Amniotic stem cell (primary cell): ENCODE measurements at places on chromosomes 1 and 21.

- no peak for DNase-seq
Measured at GRCh38 chr1:51284487-51284954, 45.8 kb downstream of the TTC39A start.

DNA sequence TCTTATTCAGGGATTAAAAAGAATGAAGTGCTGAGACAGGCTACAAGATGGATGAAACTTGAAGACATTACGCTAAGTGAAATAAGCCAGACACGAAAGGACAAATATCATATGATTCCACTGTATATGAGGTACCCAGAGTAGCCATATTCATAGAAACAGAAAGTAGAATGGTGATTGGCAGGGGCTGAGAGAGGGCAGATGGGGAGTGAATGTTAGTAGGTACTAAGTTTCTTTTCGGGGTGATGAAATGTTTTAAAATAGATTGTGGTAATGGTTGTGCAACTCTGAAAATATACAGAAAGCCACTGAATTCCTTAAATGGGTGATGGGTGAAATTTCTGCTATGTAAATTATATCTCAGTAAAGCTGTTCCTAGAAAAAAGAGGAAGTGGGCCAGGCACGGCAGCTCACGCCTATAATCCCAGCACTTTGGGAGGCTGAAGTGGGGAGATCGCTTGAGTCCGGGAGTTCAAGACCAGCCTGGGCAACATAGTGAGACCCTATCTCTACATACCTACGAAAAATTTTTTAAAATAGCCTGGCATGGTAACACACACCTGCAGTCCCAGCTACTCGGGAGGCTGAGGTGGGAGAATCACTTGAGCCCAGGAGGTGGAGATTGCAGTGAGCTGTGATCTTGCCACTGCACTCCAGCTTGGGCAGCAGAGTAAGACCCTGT is 15.9 kb downstream of the SLC27A3 start:
- DNase-seq, result peak; percentile 76

GRCh38 chr1:50368179-50369007 is 54.9 kb downstream of the DMRTA2 start:
- no peak for DNase-seq

DNA sequence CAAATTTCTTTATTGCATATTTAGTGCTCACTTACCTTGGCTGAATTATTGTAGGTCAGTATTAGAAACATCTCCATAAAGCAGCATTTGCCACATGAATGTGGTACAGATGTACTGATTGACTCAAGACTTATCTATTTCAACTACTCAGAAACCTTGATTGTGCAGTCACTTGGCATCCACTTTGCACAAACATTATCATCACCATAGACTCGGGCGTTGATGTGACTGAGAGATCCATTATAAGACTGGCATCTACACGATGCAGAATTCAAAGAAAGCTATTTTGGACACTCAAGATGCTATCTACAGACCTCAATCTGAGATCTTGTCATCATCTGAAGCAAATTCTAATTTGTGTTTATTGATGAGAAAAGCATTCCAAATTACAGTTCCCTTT is 102.8 kb upstream of the USP25 start:
- no peak for DNase-seq

DNA sequence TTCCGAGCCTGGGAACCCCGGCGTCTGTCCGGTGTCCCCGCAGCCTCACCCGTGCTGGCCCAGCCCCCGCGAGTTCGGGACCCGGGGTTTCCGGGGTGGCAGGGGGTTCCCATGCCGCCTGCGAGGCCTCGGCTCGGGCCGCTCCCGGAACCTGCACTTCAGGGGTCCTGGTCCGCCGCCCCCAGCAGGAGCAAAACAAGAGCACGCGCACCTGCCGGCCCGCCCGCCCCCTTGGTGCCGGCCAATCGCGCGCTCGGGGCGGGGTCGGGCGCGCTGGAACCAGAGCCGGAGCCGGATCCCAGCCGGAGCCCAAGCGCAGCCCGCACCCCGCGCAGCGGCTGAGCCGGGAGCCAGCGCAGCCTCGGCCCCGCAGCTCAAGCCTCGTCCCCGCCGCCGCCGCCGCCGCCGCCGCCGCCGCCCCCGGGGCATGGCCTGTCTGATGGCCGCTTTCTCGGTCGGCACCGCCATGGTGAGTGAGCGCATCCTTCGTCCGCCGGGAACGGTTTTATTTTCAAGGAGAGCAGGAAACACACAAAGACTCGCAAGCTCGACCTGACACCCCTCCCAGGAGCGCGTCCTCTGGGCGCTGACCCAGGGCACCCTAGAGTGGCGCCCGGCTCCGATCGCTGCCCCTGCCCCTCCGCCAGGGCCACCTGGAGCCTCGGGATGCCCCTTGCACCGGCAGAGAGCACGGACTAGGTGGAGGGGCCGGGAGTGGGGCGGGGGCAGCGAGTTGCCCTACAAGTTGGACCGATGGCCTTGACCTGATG is at the start of gene ABCG1:
Gene ABCG1, plus strand, starts transcription at position 305 of the 770 bp plus-strand sequence. Its CDS starts 123 bp downstream, at position 428.
- no peak for DNase-seq

DNA sequence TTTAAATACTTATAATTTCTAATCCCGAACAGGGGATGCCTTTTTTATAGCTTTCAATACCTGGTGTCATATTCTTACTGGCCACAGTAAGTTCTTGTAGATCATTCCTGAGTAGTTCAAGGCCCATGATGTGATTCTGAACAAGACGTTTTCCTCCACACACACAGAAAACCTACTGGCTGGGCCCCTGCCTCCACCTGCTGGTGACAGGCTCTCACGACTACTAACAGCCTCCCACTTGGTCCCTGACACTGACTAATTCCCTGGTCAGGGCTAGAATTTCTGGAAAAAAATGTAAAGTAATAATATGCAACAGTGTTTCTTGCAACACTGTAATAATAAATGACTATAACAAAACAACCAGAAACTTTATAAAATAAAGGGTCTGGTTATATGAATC is 50.4 kb upstream of the RIPK4 start:
- peak; percentile 26 for DNase-seq

GRCh38 chr1:117416546-117417125 is 49.4 kb downstream of the MAN1A2 start:
- DNase-seq, result no peak

- DNase-seq, result no peak
Measured at GRCh38 chr1:81848880-81849682, 48.3 kb downstream of the ADGRL2 start.

- no peak for DNase-seq
Measured at GRCh38 chr1:6183520-6183989, 3.4 kb upstream of the CHD5 start.

DNA sequence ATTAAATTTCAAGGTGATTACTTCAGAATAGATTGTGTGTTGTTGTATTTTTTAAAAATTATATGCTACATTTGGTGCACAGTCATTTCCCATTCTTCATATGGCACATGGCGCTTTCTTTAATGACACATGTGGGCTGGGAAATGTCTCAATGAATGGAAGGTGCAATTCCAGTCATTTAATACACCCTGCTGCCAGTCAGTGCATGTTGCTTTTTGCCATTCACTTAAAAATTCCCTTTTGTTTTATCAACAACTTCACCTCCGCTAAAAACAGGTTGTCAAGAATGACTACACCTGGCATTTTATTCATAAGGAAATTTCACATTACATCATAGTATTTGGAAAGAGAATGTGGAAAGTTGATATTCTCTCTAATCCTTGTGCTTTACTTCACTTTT is 716.4 kb upstream of the ADAMTS5 start:
- no peak for DNase-seq

- DNase-seq, result no peak
Measured at GRCh38 chr1:78911956-78912880, 94.3 kb downstream of the ADGRL4 start.

GRCh38 chr1:30733493-30733892 is 10.1 kb upstream of the MATN1 start:
- DNase-seq, result no peak

DNA sequence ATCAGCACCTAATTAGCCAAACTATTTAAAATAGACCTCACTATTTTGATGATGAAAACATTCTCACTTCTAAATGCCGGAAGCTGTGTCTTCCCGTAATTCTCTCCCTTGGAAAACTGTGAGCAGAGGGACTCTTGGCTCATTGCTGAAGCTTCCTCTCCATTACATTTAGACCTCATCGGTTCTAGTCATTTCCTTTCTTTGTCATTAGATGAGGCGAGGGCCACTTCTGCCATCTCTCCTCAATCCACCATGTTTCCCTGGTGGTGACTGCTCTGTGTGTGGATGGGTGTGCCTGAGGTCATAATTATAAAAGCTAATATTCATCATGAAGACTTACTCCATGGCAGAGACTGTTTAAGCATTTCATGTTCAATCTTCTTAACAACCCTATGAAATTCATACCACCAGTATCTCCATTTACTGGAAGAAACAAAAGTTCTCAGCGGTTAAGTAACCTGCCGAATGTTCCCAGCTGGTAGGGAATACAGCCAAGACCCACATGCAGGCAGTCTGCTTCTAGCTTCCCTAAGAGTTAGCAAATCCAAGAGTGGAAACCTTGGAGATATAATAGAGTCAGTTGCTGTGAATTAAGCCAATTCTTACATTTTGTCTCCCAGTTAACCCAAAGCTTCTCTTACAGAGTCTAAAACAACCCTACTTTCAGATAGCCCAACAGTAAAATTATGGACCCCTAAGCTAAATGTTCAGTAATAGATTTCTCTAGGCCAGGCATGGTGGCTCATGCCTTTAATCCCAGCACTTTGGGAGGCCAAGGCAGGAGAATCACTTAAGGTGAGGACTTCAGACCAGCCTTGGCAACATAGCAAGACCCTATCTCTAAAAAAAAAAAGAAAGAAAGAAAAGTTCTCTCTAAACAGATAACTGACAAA is 156.2 kb downstream of the ZBTB18 start:
- no peak for DNase-seq

DNA sequence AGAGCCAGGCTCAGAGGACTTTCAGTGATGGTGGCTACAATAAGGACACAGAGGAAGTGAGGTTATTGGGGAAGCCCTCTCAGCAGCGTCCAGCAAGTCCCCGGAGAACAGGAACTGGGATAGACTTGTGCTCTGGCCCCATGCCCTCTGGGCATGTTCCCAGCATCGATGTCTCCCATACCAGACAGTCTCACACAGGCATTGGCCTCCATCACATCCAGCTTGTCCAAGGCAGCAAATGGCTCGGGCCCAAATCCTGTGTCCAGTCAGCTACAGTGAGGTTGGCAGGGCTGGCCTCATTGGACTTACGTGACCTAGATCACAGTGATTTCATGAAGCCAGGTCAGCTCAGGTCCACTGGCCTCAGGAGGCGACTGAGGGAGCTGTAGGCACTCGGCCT is 19.6 kb upstream of the TMEM54 start:
- DNase-seq, result no peak

DNA sequence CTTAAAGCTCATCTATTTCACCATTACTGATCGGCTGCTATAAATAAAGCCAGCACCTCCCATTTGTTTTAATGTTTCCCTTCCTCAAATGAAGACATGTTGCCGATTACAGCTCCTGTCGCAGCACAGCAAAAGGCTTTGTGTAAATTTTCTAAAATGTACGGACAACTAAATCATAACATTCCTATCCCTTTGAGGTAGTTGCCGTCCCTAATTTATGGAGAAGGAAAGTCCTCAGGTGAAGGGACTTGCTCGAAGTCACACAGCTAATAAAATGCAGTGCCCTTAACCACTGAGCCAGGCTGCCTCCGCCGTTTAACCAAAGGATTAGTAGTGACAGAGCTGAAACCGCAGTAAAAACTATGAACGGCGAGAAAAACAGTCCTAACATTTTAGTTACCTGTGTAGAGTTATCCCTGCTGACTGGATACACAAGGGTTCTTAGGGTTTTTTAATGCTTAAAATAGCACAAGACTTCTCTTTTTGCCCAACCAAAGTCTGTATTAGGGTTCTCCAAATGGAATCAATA is 871 bp downstream of the PINK1 start:
- no peak for DNase-seq

DNA sequence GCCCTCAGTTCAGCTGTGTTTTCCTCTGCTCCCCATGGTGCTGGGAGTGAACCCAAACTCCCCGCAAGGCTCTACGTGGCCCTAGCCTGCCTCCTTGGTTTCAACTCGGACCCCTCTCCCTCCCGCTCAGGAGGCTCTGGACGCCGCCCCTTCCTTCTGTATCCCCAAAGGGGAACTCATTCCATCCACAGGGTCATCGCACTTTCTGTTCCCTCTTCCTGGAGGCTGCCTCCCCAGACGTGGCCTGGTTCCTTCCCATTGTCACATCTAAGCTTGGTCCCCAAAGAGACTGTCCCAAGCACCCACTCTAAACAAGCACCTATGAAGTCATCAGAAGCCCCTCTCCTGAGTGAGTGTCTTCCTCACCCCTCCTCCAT is 10.9 kb downstream of the KCNAB2 start:
- no peak for DNase-seq

- no peak for DNase-seq
Measured at GRCh38 chr1:228825840-228826484, 90.7 kb downstream of the RHOU start.

- DNase-seq, result no peak
Measured at GRCh38 chr1:28815533-28816185, 3.7 kb downstream of the OPRD1 start.

DNA sequence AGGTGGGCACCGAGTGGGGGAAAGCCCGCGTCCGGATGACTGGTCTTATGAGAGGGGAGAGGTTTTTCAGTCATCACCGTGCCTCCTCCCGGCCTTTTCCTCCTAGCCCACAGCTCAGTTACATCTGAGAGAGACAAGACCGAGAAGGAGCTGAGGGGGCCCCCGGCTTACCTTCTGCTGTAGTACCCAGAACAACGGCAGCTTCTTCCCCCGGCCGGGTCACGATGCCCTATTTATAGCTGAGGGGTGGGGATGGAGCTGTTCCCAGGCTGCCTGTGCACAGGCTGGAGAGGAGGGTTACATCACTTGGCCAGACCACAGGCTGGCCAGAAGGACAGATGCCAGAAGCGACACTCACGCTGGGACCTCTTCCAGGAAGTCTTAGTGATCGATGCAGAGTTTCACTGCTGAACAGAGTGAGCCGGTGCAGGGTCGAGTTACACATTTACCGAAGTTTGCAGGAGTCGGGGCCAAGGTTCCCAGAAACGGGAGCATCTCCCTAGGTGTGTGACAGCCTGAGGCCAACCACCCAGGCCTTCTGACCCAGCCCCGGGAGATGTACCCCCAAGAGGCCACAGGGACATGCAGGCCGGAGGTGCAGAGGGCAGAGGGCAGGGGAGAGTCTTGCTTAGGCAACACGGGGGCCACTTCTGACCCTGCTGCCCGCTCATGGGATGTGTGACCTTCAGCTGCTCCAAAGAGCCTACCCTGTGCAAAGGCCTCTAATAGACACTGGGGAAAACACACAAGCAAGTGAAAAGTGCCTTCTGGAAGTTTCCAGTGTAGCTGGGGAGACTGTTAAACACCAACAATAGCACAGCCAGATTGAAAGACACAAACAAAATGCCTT is at the start of gene AGT:
Gene AGT, minus strand, starts transcription at position 208 of the 850 bp plus-strand sequence. CDS start 3,299 bp downstream, outside the sequence.
- peak; percentile 18 for DNase-seq

GRCh38 chr1:116357487-116357886 is 15.6 kb upstream of the ATP1A1 start:
- no peak for DNase-seq

DNA sequence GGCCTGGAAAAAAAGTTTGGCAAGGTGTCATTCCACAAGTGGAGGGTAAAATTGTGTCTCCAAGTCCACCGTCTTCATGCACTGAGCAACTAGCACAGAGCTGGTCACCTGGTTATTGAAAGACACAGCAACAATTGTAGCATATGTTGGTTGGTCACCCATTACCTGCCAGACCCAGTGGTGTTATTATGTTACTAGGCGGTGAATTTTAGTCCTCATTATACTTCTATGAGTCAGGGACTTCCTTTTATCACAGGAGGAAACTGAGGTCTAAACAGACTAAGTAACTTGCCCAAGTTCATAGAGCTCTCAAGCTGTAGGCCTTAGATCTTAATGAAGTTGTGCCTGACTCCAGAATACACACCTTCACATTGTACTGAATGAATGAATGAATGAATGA is 94.9 kb upstream of the VANGL1 start:
- no peak for DNase-seq

- no peak for DNase-seq
Measured at GRCh38 chr1:109252893-109253802, 3.8 kb downstream of the CELSR2 start.
